Smooth muscle cell of trachea (primary cell): ENCODE measurements at places on chromosomes 12 and 14. TPM values are rescaled to one million over a fixed set of nuclear protein-coding genes. Genes with fewer than 3 reads are reported as not detected.

The KRT71 gene
- total RNA-seq = not detected in 2 replicates

The FOXG1 gene
- total RNA-seq = 0.44 and 0.83 TPM in 2 replicates

The KCNH3 gene
- under 0.01 and 0.33 TPM in 2 replicates for total RNA-seq

The FAM186B gene
- 0.29 and 0.99 TPM in 2 replicates for total RNA-seq

The SLC4A8 gene
- 4.5 and 10.3 TPM in 2 replicates for total RNA-seq

The HOXC5 gene
- 0.33 TPM in 1 of 2 replicates, not detected in the other for total RNA-seq

The RAB2B gene
- 25.1 and 26.9 TPM in 2 replicates for total RNA-seq

The AQP2 gene
- not detected in 2 replicates for total RNA-seq

The INSM2 gene
- under 0.01 TPM in 1 of 2 replicates, not detected in the other for total RNA-seq

The CIROP gene
- total RNA-seq = 1.7 TPM in 2 replicates

The PLEKHD1 gene
- total RNA-seq = under 0.01 TPM in 2 replicates

The P2RX2 gene
- total RNA-seq = not detected in 2 replicates

The CLEC9A gene
- not detected in 2 replicates for total RNA-seq

The SYNDIG1L gene
- under 0.01 and 0.15 TPM in 2 replicates for total RNA-seq

The ASCL1 gene
- total RNA-seq = not detected in 2 replicates

The GYS2 gene
- not detected in 2 replicates for total RNA-seq

The CLEC1B gene
- total RNA-seq = not detected in 2 replicates

The WASHC3 gene
- 138 and 192 TPM in 2 replicates for total RNA-seq

The CLEC12A gene
- total RNA-seq = not detected in 2 replicates

The TPCN1 gene
- total RNA-seq = 24.4 and 42.5 TPM in 2 replicates
